ENCODE measurements at places on chromosomes 2 and 18.

GRCh38 chr2:130363479-130363878 lies 7.6 kb downstream of the PTPN18 start:
- DNase-seq: no peak

DNA sequence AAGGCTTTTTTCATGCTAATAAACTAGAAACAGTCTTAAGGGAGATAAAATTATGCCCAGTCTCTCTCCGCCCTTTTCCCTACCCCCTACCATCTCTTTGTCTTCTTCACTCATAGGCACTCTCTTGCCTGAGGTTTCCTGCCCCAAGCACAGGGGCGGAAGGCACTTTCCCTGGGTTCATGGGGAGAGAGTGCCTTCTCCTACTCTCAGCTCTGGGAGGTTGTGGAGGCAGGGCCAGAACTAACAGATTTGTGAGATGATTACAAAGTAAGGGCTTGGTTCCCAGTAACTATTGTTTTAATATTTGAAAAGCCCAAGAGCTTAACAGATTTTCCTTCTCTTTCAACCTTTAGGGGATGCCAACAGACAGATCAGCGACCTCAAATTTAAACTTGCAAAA lies 26.1 kb upstream of the RBM44 start:
- DNase-seq: no peak

DNA sequence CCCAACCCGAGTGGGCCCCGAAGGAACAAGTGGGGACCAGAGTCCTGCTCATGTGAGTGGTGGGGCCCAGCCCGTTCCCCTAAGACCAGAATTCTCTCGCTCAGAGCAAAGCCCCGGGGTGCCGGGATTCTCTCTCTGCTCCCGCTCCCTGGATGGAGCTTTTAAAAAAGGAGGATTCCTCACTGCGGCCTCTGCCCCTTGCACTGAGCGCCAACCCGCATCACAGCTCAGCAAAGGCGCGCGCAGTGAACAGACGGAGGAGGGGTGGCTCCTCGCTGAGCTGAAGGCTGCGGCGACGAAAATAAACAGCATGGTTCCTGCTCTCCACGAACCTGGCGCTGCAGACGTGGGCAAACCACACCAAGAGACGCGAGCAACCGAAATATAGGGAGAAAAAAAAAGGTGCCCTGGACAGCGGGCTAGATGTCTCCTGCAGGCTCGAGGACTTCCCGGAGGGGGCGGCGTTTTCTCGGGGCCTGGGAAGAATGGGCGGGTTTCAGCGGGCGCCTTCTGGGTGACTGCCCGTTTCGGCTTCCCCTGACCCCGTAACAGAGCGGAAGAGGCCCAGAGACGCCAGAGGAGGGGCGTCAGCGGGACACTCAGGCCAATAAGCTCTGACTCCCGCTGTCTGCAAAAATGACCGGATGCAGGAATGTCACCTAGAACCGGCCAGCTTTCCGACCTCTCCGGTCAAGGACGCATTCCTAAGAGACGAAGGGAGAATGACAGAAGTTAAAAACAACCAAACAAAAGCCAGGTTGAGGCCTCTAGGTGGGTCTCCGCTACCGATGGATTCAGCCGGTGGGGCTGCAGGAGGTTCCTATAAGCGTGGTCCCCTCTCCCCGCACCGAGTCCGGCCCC lies 819 bp upstream of the KLF11 start:
- DNase-seq: peak; percentile 50

GRCh38 chr2:221833966-221834365 lies 261.9 kb upstream of the EPHA4 start:
- DNase-seq: no peak

GRCh38 chr2:201118121-201118960 lies 2.4 kb downstream of the CFLAR start:
- DNase-seq: no peak

GRCh38 chr2:187466129-187466792 lies 18.2 kb upstream of the CALCRL start:
- no peak for DNase-seq

- DNase-seq: no peak
Measured at GRCh38 chr2:1581965-1582625, 162.2 kb downstream of the PXDN start.

DNA sequence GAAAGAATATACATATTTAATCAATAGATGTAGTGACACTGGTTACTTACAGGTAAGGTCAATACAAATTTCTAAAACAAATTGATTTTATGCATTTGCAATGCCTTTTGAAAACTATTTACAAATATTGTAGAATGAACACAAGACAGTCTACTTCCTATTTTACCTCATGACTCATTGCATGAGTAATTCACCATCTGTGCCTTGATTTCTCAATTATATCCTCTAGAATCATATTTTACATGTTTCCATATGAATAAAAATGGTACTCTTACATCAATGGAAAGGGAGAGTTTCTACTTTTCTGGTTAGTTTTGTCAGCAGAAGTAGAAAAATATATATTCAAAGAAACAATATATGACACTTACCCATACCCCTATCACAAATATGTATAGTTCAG lies 203.8 kb upstream of the CDH7 start:
- no peak for DNase-seq

DNA sequence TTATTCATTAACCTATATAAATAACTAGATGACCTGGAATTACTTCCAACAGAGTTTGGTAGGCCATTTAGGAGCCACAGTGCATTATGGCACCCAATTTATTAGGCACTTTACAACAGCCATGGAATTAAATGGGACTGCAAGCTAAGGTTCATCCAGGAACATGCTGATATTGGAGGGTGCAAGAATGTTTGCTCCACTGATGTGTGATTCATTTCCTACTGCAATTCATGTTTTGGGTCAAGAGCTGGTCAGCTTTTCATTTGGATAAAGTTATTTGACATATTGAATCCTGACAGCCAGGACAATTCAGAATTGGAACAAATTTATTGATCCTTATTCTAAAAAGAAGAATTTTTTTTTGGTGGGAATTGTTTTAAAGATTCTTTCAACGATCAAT lies 11.8 kb upstream of the LYPD1 start:
- DNase-seq: no peak

- DNase-seq: no peak
Measured at GRCh38 chr2:113992090-113992489, 102.2 kb downstream of the ACTR3 start.

- DNase-seq: no peak
Measured at GRCh38 chr2:168694866-168695265, 107.6 kb upstream of the NOSTRIN start.

- no peak for DNase-seq
Measured at GRCh38 chr18:51074605-51075004, 44.6 kb downstream of the SMAD4 start.

DNA sequence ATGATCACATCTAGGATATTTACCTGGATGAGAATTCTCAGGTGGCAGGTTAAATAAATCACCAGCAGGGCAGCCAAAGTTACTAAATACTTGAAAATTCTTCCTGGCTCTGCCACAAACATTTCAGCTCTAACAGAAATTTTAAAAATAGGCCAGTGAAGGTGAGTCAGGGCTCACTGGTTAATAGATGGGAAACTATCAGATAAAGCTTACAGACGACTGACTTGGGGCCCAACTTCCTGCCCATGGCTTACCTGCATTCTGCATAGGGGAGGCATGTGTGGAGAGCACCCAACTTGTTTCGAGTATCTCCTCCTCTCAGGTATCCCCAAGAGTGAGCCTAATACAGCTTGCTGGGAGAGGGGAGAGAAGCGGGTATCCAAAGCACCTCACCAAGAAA lies 57.8 kb downstream of the SPRED2 start:
- DNase-seq: no peak

GRCh38 chr2:101827246-101827645 lies 129.7 kb downstream of the MAP4K4 start:
- DNase-seq: no peak

- DNase-seq: no peak
Measured at GRCh38 chr2:72165792-72166191, 18.1 kb upstream of the CYP26B1 start.

GRCh38 chr2:208311954-208312353 lies 45.9 kb downstream of the PIKFYVE start:
- DNase-seq: no peak

GRCh38 chr2:196263181-196263747 lies 91.9 kb upstream of the STK17B start:
- no peak for DNase-seq

GRCh38 chr2:62042944-62043343 lies 137.5 kb downstream of the COMMD1 start:
- no peak for DNase-seq

DNA sequence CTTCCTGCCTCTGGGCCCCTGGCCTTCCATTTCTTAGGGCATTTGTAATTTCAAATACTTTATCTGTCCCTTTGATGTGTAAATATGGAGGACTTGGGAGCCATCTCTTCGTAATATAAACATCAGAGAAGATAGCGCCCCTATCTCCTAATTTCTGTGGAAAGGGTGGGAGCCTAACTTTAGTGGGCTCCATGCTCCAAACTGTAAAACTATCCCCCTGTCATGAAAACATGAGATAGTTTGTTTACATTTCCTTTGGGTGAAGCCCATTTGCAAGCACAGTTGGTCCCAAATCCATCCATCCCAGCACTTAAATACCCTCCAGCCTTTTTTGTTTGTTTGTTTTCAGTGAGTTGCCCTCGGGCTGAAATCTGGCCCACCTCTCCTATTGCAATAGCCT lies 782.6 kb upstream of the FSHR start:
- no peak for DNase-seq

DNA sequence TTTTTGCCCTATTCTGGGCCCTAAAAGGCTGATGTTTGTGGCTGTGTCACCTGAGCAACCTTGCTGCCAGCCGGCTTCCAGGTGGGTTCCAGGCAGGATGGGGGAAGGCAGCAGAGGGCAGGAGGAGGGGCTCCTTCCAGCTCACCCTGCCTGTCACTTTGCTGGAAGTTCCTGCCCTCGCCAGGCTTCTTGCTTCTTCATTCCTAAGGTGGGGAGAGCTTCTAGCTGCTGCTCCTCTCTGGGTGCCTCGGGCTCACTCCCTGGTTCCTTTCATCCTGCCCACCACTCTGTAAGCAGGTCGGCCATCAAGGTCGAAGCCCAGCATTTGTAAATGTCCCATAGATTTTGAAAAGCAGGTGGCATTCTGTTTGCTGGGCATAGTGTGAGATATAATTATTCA lies 249.4 kb upstream of the HS6ST1 start:
- no peak for DNase-seq

- DNase-seq: no peak
Measured at GRCh38 chr2:174040417-174040701, 75.2 kb upstream of the SP3 start.

GRCh38 chr2:237180187-237180586 lies 94.5 kb downstream of the COPS8 start:
- DNase-seq: no peak

DNA sequence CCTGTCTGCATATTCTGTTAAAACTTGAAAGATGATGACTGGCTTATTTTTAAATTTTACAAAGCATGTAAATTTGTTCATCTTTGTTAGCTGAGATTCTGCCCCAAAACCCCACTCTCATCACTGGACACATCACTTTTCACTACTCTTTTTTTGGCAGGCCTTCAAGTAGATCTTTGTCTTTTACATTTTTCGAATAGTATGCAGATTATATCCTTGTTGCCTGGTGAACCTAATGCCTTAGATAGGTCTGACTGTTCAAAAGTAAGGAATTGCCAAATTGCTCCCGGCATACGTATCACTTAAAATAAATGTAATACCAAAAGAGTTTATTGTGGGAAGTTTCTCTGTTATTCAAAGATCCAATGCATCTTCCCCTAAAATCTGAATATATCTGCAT lies 303.3 kb downstream of the XIRP2 start:
- no peak for DNase-seq

DNA sequence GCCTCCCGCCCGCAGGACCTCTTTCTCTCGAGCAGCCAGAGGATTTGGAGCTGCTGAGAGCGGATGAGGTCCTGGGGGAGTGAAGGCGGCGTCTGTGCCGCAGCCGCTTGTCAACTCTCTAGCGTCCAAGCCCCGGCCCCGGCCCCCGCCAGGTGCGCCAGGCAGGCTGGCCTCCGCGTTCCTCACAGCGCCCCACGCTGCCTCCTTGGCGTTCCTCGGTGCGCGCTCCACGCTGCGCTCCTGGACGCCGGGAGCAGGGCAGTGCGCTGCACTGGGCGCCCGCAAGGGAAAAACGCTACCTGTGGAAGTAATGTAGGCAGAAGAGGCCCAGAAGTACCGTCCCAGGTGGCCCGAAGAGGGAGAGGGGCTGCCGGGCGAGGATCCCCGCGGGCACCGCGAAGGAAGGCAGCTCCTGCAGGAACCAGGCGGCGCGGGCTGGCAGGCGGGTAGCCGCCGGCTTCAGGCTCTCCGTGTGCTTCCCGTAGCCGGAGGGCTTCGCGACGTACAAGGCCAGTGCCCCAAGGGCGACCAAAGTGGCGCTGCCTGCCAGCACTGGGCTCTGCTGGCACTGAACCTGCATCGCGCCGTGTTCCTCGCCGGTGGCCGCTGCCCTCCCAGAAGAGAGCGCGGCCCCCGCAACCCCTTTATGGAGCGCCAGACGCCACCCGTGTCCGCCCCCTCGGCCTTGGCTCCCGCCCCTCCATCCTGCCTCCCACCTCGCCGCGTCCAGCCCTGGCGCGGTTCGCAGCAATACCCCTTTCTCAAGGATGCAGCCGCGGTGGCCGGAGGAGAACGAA lies at the start of gene SRD5A2:
Gene SRD5A2, minus strand, starts transcription at position 618 of the 797 bp plus-strand sequence. Its CDS starts 38 bp downstream, at position 580.
- no peak for DNase-seq

- no peak for DNase-seq
Measured at GRCh38 chr2:215784371-215784783, 229.0 kb downstream of the MREG start.

DNA sequence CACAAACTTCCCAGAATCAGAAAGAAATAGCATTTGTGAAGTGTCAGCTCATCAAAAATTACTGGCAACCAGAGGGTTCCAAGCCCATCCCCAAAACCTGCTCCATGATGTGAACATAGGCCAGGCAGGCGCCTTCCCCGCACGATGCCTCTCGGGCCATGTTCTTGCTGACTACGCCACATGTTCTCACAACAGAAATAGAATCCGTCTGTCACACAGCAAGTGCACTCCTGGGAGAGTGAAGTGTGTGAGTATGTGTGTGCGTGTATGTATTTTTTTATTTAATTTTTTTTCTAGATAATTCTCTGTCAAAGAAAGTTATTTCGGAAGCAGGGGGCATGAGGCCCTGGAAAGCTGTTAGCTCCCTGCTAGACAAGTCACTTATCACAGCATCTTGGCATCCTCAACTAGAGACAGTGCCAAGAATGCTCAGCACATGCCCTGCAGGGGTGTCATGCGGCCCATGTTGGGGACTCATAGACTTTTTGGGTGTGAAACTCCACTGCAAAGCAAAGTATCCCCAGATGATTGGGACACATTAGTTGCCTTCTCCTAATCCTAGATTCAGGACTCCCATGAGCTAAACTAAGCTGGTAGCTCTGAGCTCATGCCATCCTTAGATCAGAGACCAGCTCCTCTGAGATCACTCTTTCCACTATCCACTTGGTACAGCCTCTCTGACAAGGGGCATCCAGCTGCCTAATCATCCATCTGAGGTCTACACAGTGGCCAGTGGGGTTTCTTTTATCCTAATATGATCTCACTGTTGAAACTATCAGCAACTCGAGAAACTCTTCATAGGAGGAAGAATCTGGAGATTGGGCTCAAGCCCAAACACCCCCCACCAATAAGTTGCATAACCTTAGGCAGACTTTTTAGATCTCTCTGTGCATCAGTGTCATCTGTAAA lies 53.2 kb upstream of the CYRIA start:
- DNase-seq: no peak

DNA sequence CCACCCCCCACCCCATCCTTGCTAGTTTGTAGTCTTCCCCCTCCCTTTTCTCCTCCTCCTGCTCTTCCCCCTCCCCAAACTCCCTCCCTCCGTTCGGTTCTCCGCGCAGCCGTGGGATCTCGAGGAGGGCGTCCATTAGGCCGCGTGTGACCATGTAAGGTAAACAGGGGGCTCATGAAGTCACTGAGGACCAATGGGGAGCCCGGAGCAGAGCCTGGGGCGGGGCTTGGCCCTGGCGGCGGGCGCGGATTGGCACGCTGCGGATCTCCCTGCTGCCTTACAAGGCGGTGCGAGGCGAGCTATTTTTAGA lies 246 bp upstream of the KLF7 start:
- DNase-seq: peak; percentile 56

Data from cortex of kidney (tissue), 1 donor.